Spleen (tissue), 13 donors: ENCODE measurements at places on chromosomes 2 and 18.

GRCh38 chr2:222452422-222452950 is 28.1 kb downstream of the SGPP2 start:
- no peak for DNase-seq

DNA sequence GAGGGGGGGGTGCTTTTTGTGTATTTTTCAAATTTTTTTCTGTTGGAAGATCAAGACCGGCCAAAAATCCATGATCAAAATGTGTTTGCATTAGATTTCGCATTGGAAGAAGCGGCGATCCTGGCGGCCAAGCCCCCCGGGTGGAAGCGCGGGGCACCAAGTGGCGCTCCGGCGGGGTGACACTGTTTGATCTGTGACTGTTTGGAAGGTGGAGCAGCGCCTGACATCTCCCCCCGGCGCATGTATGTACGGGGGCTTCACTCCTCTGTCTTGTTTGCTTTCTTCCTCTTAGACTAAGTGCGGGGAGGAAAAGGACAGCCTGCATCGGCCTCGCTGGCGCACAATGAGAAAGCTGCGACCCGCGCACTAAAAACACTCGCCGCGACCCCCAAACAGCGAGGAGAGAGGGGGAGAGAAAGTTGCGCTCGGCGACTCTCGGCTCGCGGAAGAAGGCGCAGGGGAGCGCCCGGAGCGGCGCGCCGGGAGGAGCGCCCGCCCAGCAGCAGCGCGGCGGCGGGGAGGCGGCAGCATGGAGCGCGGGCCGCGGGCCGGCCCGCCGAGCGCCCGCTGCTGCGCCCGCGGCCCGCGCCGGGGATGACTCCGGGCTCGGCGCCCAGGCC is 515 bp downstream of the TSHZ1 start:
- peak; percentile 87 for DNase-seq

- DNase-seq = peak; percentile 40
These were observed 64.2 kb downstream of the EMX1 start for GRCh38 chr2:72981536-72981935.

GRCh38 chr18:2396162-2396505 is 175.2 kb downstream of the METTL4 start:
- no peak for DNase-seq
